ENCODE measurements at places on chromosomes 6 and 20.
A peak's percentile ranks its signal among the peaks of the same experiment; 100 is the strongest.

DNA sequence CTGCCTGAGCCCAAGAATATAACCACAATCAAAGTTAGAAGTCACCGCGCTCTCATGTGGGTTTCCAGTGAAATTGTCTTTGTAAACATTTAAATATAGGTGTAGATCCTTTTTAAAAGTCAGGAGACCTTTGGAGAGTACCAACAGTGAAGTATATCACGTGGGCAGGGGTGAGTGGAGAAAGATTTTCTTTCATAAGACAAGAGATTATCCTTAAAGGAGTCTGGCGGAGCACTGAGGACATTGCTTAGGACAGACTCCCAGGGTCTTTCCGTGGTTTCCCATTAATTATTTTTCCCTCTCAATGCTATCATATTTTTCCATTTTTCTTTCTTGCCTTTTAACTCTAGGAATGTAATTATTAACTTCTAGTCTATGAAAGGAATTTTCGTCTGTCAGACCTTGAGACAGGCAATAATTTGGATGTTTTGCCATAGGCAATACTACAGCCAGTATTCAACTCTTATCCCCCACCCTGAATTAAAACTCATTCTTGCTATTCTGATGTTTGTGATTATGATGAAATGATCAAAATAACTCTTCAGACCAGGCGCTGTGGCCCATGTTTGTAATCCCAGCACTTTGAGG lies 31.4 kb downstream of the DCBLD1 start:
- no peak for DNase-seq

DNA sequence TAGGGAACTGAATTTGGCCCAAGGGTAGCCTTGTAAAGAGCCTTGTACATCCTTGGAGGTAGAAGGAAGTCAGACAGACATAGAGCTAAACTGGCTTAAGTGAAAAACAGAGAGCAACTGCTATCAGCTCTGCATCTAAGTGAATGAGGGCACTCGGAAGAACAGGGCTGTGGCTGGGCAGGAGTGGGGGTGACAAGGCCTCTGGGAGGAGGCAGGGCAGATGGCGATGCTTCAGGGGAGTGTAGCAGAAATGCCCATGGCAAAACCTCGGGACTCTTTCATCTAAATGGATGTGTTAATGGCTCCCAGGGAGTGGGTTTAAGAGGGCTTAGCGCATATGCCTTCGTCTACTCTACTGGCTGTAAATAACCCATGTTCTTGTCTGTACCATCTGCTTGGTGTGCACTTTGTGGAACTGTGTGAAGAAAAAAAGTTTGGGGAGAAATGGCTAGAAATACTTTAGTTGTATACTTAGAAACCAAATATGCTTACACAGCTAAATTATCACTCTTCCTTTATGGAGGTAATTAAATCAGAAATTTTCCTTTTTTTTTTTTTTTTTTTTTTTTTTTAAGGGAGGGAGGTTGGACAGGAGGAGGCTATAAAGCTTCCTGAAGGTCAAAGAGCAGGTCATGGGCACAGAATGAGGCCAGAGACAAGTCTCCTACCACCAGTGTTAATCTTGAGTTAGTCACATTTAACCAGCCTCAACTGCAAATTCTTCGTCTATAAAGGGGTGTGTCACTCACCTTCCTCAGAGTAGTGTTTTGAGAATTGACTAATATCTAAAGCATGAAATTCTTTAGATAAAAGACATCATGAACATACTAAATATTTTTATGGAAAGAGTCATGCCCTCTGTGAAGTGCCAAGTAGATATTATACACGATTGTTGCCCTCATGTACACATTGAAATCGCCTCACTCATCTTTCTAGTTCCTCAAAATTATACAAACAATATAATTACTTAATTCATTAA lies 60.9 kb downstream of the FYN start:
- no peak for DNase-seq

- no peak for DNase-seq
Observed at GRCh38 chr6:139053382-139053781, 24.8 kb downstream of the ABRACL start.

DNA sequence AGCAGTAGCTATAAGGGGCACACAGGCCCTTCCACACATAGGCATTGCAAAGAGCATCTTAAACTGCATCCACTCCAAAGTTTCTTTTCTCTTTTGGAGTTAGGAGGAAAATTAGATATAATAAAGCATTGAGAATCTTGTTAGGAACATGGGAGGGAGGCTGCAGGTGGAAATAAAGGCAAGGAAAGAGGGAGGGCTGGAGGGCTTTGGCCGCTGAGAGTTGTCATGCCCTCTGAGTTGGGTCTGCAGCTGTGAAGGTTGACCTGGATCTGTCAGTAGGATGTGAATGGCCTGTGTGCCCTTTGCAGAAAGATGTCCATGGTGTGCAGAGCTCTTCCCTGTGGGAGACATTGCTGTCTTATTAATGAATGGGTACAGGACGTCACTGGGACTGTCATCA lies 134.0 kb downstream of the FNDC1 start:
- no peak for DNase-seq

DNA sequence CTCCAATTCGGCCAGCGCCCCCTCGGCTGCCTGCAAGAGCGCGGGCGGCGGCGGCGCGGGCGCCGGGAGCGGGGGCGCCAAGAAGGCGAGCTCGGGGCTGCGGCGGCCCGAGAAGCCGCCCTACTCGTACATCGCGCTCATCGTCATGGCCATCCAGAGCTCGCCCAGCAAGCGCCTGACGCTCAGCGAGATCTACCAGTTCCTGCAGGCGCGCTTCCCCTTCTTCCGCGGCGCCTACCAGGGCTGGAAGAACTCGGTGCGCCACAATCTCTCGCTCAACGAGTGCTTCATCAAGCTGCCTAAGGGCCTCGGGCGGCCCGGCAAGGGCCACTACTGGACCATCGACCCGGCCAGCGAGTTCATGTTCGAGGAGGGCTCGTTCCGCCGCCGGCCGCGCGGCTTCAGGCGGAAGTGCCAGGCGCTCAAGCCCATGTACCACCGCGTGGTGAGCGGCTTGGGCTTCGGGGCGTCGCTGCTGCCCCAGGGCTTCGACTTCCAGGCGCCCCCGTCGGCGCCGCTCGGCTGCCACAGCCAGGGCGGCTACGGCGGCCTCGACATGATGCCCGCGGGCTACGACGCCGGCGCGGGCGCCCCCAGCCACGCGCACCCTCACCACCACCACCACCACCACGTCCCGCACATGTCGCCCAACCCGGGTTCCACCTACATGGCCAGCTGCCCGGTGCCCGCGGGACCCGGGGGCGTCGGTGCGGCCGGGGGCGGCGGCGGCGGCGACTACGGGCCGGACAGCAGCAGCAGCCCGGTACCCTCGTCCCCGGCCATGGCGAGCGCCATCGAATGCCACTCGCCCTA lies 963 bp downstream of the FOXF2 start:
- DNase-seq: no peak

- no peak for DNase-seq
Observed at GRCh38 chr6:148999929-149000468, 253.2 kb downstream of the UST start.

- DNase-seq: no peak
Observed at GRCh38 chr6:5373430-5373829, 112.1 kb downstream of the FARS2 start.

DNA sequence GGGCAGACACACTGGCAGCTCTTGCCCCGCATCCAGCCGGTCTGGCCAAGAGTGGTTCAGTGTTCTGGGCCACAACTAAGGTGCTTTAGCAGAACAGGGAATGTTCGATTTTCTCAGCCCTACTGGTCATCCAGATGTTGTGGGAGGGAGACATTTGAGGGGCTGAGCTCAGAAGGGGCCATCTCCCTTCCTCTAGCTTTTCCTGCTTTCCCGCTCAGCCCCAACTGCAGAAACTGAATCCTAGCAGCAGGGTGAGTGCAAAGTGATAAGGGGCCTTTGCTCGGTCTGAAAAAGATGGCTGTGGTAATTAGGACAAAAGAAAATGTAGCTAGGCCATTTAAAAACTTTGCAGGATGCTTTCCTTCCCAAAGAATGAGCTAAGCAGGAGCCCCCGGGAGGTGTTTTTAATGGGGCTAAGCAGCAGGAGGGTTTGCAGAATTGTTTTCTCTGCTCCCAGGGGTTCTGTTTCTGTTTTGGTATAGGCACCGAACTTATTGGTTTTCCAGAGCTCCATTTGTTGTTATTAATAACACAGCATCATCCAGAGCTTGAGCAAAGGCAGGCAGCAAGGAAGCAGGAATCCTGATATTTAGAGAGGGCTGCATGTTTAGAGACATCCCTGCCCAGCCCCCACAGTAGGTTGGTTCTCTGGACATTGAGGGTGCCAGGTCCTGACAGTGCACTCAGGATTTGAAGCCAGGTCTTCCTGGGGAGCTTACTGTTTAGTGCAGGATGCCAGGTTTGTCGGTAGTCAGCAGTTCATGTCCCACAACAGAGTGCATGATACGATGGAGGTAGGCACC lies 210.9 kb downstream of the SLC24A3 start:
- no peak for DNase-seq

GRCh38 chr20:44959638-44960102 lies 527 bp downstream of the TOMM34 start:
- peak; percentile 60 for DNase-seq

GRCh38 chr6:79718509-79719247 lies 87.5 kb downstream of the SH3BGRL2 start:
- no peak for DNase-seq

DNA sequence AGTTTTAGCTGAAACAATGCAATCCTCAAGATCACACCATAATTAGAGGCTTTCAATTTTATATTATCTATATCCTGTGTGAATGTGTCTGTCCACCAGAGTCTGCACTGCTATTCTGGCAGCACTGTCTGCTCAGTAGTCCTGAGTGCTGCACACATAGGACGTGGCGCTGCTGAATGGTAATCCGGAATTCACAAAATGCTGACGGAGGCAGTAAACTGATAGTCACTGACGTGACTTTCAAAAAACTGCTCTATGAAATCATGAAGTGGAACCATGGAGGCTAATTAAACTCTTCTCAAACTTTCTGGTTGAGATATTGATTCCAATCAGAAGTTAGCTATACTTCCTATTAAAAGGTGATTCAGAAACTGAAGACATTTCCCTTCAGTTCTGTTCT lies 190.8 kb upstream of the NOX3 start:
- no peak for DNase-seq

GRCh38 chr6:122389704-122390372 lies 9.6 kb upstream of the HSF2 start:
- DNase-seq: no peak

DNA sequence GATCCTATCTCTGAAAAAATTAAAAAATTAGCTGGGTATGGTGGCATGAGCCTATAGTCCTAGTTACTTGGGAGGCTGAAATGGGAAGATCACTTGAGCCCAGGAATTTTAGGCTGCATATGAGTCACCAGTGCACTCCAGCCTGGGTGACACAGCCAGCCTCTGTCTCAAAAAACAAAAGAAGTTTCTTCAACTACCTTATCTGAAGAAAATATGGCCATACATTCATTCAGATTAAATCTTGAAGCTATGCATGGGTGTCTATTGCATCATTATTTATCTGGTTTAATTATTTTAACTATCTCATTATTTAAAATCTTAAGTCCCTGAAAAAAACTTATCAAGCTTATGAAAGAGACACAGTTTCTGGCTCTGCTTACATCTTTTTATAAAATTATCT lies 204.1 kb downstream of the SIM1 start:
- DNase-seq: no peak

DNA sequence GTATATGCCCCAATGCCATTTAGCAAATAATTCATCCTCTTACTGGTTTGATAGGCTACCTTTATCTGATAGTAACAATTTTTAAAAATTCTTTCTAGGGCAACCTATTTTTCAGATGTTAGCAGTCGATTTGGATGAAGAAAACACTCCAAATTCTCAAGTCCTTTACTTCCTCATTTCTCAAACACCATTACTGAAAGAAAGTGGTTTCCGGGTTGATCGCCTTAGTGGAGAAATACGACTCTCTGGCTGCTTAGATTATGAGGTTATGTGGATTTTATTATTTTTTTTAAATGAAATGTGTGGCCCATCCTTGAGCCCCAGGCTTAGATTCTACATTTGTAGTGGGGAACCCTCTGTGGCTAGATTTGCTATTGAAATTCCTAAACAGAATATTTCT lies 26.3 kb downstream of the CDH26 start:
- DNase-seq: no peak

DNA sequence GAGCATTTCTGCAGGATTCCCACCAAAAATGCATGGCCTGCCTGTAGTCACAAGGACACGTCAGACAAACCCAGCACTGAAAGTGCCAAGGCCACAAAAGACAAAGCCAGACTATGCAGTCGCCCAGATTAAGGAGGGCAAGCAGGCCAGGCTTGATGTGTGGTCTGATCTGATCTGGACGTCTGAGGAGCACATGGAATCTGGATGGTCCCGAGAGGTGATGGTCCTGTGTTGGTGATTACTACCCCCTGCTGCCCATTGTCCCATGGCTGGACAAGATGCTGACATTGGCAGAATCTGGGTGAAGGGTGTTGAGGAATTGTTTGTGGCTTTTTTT lies 17.1 kb downstream of the NPEPL1 start:
- no peak for DNase-seq

- DNase-seq: no peak
Observed at GRCh38 chr20:49955167-49955566, 19.0 kb downstream of the RNF114 start.

- no peak for DNase-seq
Observed at GRCh38 chr6:89244241-89244985, 27.3 kb upstream of the GABRR1 start.

DNA sequence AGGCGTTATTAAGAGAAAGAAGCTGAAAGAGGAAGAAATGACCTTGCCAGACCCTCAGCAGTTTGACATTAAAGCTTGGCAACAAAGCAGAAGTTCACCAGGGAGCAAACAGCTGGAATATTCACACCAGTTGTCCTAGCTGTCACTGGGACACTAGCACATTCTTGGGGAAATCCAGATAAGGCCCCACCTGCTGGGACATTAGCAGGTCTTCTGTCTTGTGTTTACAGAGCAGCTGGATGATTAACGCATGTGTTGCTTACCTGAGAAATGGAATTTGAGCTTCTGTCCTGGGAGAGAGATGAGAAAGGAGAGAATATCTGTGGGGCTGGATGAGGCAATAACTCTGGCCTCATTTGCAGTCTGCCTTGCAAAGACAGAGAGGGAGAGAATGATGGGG lies 137.6 kb upstream of the RIN2 start:
- DNase-seq: no peak

- no peak for DNase-seq
Observed at GRCh38 chr6:157339432-157339831, 16.1 kb upstream of the TMEM242 start.

GRCh38 chr6:71347119-71347518 lies 58.5 kb downstream of the OGFRL1 start:
- DNase-seq: no peak

- no peak for DNase-seq
Observed at GRCh38 chr6:6971369-6971768, 136.4 kb upstream of the RREB1 start.

DNA sequence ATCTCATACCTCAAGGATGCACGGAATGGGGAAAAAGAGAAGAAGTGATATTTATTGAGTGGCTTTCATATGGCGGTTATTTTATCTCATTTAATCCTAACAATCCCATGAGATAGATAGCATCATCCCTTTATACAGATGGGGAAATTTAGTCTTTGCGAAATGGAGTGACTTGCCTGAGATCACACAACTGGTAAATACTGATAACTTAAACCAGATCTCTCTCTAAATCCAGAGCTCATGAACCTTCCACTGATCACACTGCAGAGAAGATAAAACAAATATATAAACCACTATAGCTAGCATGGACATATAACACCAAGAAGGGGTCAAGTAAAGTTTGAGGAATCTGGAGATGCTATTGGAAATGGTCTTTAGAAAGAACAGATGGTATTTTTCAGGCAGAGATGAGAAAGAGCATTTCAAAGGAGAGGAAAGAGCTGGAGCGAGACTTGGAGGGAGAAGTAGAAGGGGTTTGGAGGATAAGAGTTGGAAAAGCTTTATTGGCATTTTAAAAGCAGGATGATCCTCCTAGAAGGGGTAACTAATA lies 139.8 kb upstream of the TNFAIP3 start:
- DNase-seq: no peak
